ENCODE measurements at places on chromosomes 2 and 18.

GRCh38 chr18:35524226-35524625 lies 26.5 kb upstream of the INO80C start:
- H3K36me3 ChIP-seq, result no peaks in the 10 kb centered on the region
- no peak for DNase-seq
- H3K27me3 ChIP-seq, result no peaks in the 10 kb centered on the region

DNA sequence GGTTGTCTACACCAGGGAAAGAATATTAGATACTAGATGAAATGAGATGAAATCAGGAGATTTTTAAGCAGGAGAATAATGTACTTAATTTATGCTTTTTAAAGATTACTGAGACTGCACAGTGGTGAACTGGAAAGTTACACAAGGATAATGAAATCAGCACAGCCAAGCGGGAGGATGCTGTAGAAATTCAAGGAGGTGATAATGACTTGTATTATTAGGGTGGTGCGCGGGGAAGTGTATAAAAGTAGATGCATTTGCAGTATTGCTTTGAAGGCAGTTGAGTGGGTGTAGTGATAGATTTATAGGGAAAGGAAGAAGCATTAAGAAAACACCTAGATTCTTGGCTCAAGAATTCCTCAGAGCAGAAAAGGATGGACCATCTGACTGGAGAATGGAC lies 359.5 kb upstream of the SPHKAP start:
- no peak overlapping the region for H3K4me3 ChIP-seq
- no peak overlapping the region for H3K27ac ChIP-seq

DNA sequence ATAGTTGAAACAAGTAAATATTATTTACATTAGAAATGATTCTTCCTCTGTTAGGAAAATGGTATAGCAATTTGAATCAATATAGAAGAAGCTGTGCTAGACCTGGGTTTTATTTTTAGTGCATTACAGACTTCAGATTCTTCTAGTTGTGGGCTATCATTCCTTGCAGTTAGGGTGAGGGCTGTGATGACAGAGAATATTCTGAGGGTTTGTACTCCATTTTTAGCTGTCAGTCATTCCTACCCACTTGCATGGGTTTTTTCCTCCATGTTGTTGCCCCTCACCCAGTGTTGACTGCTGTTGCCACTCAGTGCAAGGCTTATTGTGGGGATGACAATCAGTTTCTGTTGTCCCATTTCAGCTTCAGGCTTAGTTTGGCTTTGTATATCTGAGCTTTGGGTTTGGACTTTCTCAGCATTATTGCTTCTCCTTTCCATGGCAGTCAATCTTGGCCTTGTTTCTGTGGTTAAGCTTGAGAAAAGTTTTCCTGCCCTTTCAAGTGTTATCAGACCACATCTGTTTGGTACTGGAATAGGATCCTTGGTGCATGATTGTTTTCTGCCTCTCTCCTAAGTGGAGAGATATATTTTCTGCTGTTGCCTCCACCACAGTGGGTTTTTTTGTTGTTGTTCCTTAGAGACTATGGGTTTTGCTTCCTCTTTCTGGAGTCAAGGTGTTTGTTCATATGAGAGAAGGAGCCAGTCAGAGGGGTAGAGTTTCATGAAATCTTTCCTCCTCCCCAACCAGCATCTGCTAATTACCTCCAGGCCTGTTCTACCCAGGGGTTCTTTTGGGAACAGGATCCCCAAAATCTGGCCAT lies 312.7 kb upstream of the CWC22 start:
- DNase-seq, result no peak
- H3K4me3 ChIP-seq, result no peak overlapping the region
- no peaks in the 10 kb centered on the region for H3K4me1 ChIP-seq
- no peak overlapping the region for H3K27ac ChIP-seq

DNA sequence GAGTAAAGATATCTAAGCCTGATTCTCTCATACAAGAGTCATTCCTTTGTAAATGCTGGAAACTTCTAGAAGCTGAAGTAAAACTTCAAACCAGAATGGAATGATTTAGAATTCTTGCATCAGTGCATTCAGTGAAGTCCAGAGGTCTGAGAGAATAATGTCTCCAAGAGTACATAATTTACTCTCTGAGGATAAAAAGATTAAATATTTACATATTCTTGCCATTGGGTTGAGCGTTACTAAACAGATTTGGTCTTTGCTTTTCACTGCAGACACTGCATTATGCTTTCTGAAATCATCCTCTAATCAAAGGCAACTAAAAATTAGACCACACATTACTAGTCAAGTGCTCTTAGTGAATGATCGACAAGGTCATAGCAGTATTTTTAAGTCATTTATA lies 26.5 kb upstream of the KANSL1L start:
- H3K27me3 ChIP-seq, result no peaks in the 10 kb centered on the region
- H3K4me3 ChIP-seq, result no peak overlapping the region
- H3K27ac ChIP-seq, result no peak overlapping the region
- no peaks in the 10 kb centered on the region for H3K36me3 ChIP-seq

DNA sequence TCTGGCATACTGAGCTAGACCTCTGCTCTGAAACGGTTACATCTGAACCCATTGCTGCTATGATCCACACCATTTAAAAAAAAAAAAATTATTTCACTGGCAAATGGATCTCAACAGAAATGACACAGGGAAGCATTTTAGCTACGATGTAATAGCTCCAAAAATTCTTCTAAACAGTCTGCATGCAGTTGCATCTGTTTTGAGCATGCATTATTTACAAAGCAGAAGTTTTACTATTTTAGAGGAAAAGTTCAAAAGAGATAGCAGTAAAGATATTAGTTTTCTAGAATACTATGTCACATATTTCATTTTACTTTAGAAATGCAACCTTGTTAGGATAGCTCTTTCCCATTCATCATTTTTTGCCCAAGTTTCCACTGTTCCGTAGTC lies 265.7 kb downstream of the MEIS1 start:
- H3K4me3 ChIP-seq, result no peak overlapping the region
- H3K27me3 ChIP-seq, result no peaks in the 10 kb centered on the region

DNA sequence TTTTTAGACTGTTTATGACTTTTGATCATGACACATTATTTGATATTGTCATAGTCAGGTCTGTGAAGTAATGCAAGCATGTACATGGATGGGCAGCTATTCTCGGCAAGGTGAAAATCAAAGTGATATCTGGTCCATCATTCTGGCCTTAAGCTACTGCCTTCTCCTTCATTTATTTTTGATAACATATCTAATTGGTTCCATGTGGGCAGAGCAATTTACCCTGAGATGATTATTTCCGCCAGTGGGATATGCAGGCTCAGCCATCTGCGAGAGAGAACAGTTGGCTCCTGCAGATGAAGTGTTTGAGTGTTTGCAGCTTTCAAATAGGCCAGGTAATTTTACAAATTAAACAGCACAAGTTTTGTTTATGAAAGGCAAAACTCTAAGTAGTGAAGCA lies 116.4 kb downstream of the LYPD6 start:
- no peak for DNase-seq
- H3K4me3 ChIP-seq, result no peak overlapping the region
- H3K27ac ChIP-seq, result no peak overlapping the region

DNA sequence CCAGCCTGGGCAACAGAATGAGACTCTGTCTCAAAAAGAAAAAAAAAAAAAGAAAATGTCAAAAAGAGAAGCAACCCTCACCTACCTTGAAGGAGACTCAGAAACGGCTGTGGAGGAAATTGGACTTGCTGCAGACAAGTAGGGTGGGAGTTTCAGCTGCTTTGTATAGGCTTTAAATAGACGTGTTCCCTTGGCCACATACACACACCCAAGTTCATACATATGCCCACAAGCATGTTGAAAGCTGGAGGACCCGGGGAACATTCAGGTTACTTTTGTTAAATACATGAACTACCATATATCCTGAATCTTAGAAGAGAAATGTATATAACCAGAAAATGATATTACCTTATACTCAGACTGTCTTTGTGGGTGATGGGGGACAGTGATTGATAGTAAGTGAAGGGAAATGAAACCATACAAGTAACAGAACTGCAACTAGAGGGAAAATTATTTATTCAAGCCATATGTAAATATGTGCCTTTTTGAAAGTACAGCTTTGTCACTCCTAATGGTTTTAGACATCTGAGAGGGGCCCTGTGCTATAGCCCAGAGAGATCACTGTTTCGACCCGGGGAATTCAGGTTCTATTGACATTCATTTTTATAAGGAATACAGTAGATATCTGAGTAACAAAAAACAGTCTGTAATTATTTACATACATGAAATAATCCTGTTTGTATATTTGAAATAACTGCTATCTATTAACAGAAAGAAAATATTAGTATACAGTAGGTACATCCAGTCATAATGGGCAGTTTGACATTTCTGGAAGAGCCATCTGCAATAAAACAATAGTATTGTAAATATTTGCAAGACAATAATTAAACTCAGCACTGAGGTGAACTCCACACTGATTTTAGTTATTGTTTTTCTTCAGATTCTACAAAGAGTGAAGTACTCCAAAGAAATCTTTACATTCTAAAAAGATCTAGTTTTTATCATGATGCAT lies 48.0 kb upstream of the TGIF1 start:
- no peaks in the 10 kb centered on the region for H3K36me3 ChIP-seq
- H3K27ac ChIP-seq, result no peak overlapping the region
- H3K4me3 ChIP-seq, result no peak overlapping the region
- DNase-seq, result no peak
- H3K4me1 ChIP-seq, result no peaks in the 10 kb centered on the region

DNA sequence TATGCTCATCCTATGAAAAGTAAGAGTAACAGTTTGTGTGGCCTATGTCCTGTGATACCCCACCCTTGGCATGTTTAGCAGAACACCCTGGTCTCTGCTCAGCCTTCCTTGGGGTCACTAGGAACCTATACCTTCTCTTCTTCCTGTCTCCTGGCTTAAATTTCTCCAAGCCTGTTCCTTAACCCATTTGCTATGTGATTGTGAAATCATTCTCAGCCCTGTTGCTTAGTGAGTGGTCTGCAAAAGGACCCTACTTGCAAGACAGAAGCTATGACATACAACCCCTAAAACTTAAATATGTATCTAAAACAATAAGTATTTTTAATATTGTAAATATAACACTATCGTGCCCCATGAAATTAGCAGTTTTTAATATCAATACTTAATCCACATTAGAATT lies 524.7 kb downstream of the PARD3B start:
- no peaks in the 10 kb centered on the region for H3K27me3 ChIP-seq
- H3K27ac ChIP-seq, result no peak overlapping the region
- no peak overlapping the region for H3K4me3 ChIP-seq
- H3K4me1 ChIP-seq, result no peaks in the 10 kb centered on the region

- DNase-seq, result peak; percentile 89
- peak overlapping the region; percentile 86 for H3K27ac ChIP-seq
- H3K36me3 ChIP-seq, result no peaks in the 10 kb centered on the region
- peak overlapping the region; percentile 82 for H3K4me3 ChIP-seq
- peaks cover 6% of the 10 kb centered on the region for H3K4me1 ChIP-seq
Measured at GRCh38 chr18:45775241-45775676, 50.2 kb upstream of the SIGLEC15 start.

DNA sequence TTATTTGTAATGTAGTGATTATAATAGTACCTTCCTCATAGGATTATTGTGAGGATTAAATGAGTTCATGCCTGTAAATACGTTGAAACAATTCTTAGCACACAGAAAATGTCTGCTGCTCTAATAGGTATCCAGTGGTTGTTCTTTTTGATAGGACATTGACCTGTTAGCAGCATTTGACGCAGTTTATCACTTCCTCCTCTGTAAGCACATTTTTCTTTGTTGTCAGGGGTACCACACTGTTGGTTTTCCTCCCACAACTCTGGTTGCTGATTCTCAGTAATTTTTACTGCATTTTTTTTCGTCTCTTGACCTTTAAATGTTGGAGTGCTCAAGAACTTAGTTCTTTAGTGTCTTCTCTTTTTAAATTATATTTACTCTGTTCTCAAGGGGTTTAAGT lies 15.4 kb downstream of the PPM1B start:
- H3K4me1 ChIP-seq, result peaks cover 24% of the 10 kb centered on the region
- H3K4me3 ChIP-seq, result no peak overlapping the region
- DNase-seq, result no peak
- H3K27ac ChIP-seq, result no peak overlapping the region
- no peaks in the 10 kb centered on the region for H3K36me3 ChIP-seq
- no peaks in the 10 kb centered on the region for H3K27me3 ChIP-seq

DNA sequence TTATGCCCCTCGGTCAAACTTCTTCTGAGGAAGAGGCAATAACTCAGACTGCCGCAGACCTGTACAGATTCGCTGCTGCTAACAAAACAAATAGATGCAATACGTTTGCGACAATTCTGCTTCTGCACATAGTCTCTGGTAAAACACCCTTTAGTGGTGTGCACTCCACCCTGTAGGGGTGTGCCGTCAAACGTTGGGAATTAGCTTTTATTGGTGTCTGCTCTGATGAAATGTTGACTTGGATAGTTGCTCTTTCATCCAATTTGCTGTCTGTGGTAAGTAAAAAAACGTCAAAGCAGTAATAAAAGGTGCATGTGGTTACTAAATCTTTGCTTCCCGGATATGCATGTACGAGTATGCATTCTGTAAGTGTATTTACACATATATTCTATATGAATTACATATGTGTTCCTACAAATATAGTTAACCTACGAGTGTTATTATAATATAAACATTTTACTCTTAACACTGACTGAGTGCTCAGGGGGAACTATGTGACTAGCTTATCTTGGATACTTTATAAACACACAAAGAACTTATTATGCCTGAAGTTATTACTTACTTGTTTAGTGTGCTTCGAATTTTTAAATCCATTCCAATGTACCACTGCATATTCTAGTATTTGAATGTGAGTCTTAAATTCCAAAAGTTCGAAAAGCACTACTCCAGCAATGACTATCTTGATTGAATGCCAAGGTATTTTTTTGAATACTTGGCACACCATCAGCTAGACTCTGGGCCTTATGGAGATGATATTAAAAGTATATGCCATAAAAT lies 610.2 kb downstream of the ZEB2 start:
- H3K4me3 ChIP-seq, result no peak overlapping the region
- no peak overlapping the region for H3K27ac ChIP-seq
- no peak for DNase-seq
- no peaks in the 10 kb centered on the region for H3K36me3 ChIP-seq

- DNase-seq, result no peak
- no peaks in the 10 kb centered on the region for H3K36me3 ChIP-seq
- H3K4me1 ChIP-seq, result no peaks in the 10 kb centered on the region
- H3K27ac ChIP-seq, result no peak overlapping the region
Measured at GRCh38 chr2:36731941-36732672, 35.6 kb downstream of the VIT start.

- peaks cover 7% of the 10 kb centered on the region for H3K36me3 ChIP-seq
- H3K27ac ChIP-seq, result no peak overlapping the region
- no peaks in the 10 kb centered on the region for H3K27me3 ChIP-seq
- DNase-seq, result no peak
- H3K4me1 ChIP-seq, result no peaks in the 10 kb centered on the region
Measured at GRCh38 chr2:62939735-62940491, 110.7 kb upstream of the OTX1 start.

DNA sequence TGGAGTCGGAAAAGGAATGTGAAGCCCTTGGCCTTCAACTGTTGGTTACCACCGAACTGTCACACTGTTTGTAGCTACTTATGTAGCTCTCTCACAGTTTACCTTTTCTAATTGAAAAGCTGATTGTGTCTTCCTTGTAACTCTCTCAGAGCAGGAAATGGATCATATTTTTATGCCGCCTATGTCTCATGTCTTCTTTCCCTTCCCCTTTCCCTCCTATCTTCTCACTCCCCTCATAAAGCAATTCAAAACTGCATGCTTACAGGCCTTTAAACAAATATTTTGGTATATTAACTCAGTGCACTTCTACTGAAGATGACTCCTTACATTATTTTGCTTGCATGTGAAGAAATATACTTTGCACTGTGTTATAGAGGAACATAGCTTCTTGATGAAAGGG lies 6.0 kb downstream of the SLC39A10 start:
- H3K27ac ChIP-seq, result no peak overlapping the region
- DNase-seq, result no peak
- H3K4me3 ChIP-seq, result no peak overlapping the region
- no peaks in the 10 kb centered on the region for H3K36me3 ChIP-seq

- no peaks in the 10 kb centered on the region for H3K27me3 ChIP-seq
- no peaks in the 10 kb centered on the region for H3K4me1 ChIP-seq
- no peak overlapping the region for H3K27ac ChIP-seq
- H3K4me3 ChIP-seq, result no peak overlapping the region
Measured at GRCh38 chr2:32135409-32135808, 30.3 kb upstream of the SLC30A6 start.
